ENCODE measurements at places on chromosomes 11 and 22.

- no peak for DNase-seq
Observed at GRCh38 chr11:72519220-72519881, 85.0 kb upstream of the CLPB start.

DNA sequence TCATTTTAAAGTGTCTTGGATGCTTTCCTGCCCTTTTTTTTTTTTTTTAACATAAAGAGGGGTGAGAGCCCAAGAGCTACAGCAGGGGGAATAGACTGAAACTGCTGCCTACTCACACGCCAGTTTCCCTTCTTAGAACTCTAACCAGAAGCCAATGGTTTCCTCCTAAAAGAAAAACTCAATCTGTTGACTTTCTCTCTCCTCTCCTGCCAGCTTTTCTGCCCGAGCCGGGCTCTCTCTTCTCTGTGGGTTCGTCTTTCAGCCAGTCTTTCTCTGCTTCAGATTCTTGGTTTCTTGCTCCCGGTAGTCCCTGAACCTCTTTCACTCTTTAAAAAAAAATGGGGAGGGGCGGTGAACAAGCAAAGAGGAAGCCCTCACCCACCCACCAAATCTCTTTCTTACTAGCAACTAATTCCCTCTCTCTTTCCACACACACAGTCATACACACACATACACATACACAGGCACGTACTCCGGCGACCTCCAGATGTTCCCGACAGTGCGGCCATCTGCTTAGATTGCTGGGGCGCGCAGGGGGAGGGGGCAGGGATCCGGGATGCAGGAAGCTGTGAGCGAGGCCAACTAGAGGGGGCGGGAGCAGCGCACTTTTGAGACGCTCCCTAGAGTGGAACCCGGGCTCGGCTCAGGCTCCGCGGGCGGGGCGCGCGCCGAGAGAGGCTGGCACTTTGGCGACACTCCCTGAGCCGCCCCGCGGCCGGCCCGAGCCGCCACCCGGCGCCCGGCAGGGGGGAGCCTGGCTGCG, 444 bp upstream of the TSKU start:
- DNase-seq: no peak

- DNase-seq: no peak
Observed at GRCh38 chr11:36333468-36333867, 37.4 kb downstream of the PRR5L start.

- no peak for DNase-seq
Observed at GRCh38 chr11:35857922-35858321, 85.9 kb upstream of the LDLRAD3 start.

- no peak for DNase-seq
Observed at GRCh38 chr11:130031056-130031455, 28.4 kb upstream of the PRDM10 start.

- no peak for DNase-seq
Observed at GRCh38 chr11:69307421-69307820, 13.5 kb downstream of the MYEOV start.

DNA sequence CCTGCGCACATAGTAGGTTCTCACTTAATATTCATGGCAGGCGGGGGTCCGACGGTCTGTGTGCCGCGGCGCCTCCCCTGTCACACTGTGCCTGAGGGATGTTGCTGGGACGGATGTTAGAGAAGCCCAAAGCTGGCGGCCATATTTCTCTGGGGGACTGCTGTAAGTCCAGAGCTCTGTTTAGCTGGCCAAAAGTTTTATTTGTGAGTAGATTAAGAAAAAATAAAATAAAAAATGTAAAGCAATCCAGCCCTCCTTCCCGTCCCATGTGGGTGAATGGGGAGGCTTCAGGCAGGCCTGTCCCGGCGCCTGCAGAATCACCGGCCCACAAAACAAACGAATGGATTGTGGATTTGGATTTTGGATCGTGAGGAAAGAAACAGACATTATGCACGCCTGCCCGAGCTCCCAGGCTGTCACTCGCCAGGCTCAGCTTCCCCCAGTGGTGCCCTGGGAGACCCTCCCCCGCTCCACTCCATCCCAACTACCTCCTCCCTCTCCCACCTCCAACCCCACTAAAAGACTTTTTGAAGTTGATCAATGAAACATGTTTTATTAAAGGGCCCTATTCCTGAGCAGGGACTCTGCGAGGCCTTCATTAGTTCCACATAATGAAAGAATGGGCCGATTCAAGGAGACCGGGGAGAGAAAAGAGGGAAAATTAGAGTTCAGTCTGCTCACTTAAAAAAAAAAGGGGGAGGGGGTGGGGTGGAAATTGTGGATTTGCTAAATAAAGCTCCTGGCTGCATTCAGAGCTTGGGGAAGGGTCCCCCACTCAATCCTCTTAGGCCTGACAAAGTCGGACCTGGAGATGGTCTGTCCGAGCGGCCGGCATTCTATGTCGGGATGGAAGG, 20.4 kb upstream of the SCUBE1 start:
- no peak for DNase-seq

GRCh38 chr11:3245071-3245470, 12.9 kb upstream of the MRGPRE start:
- DNase-seq: no peak

- no peak for DNase-seq
Observed at GRCh38 chr22:30187094-30187493, 59.5 kb downstream of the LIF start.

DNA sequence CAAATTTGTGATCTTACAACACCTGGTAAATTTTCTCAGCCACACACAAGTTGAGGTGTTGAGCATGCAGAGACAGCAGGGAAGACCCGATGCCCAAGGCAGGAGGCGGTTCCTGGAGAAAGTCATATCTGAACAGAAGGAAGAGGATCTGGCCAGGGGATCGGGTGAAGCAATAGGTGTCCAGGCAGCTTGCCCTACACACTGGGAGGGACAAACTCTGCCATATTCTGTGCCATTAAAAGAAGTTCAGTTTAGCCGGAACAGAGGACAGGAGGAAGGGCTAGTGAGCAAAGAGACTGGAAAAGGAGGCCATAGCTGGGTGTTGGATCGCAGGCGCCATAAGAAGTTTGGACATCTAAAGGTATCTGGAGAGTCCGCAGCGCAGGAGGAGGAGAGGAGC, 76.5 kb downstream of the TMPRSS5 start:
- DNase-seq: no peak

- DNase-seq: peak; percentile 67
Observed at GRCh38 chr22:44684506-44685383, 17.3 kb upstream of the PRR5 start.

DNA sequence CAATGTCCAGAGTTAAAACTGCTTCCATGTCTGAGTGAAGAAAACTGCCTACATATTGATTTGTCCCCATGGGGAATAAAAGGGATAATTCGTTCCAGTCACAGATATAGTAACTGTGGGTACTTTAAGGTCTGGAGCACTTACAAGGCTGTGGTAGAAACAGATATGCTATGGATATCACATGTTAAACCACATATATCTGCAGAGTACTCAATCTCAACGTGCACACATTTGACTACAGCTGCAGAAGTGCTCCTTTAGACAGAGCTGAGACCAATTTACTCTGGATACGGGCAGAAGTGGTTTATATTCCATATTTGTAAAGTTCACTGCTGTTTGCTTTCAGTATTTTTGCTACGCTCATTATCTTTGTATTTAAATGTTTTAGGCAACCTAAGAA, 9.7 kb upstream of the MS4A2 start:
- no peak for DNase-seq
